ENCODE measurements at places on chromosomes 7 and 10.

- no peak for DNase-seq
Measured at GRCh38 chr7:105376908-105377533, 11.7 kb downstream of the SRPK2 start.

DNA sequence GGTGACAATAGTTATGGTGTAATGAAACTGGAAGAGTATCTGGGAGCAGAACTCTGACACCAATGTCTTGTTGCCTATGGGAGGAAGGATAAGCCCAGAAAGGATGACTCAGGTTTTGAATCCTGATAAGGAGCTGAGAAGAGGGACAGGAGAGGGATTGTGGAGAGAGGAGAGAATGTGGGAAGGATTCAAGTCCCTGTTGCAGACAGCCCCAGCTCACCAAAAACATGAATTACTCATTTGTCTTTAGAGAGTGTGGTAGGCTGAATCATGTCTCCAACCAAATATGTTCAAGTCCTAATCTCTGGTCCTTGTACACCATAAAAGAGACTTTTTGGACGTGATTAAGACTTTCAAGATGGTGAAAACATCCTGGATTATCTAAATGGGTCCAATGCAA, 206.9 kb upstream of the PHYHIPL start:
- no peak for DNase-seq

- DNase-seq, result peak; percentile 34
Measured at GRCh38 chr7:156639426-156640256, 933 bp upstream of the RNF32 start.

DNA sequence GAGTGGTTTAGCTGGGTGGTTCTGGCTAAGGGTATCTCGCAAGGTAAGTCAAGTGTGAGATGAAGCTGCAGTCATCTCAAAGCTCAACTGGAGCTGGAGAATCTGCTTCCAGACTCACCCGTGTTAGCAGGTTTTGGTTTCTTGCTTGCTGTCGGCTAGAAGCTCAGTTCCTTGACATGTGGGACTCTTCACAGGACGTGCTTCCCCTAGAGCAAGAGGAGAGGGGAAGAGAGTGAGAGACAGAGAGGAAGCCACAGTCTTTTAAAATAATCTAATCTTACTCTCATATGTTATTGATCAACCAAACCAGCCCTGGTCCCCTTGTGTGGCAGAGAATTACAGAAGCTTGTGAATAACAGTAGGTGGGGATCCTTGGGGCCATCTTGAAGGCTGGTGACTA, 199.5 kb downstream of the REEP3 start:
- DNase-seq, result no peak

DNA sequence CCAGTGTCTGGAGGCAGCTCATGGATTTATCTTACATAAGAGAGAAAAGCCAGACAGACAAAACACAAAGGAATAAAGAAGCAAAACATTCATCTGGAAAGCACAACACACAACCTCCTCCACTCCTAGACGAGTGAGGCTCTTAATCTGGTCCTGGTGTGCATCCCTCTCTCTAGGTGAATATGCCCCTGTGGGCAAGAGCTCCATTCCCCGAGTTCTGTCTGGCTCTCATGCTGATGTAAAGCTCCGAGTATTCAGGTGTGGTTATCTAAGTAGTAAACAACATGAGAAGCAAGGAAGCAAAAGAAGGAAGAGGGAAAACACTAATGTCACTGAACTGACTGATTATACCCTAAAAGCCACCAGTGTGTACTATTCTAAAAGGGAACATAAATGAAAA, 47.9 kb upstream of the FEZF1 start:
- no peak for DNase-seq

GRCh38 chr7:55365205-55365674, at the start of gene LANCL2:
Gene LANCL2 (plus strand): TSS chr7:55365337. CDS start chr7:55366026, 689 bp downstream.
- DNase-seq, result peak; percentile 75

DNA sequence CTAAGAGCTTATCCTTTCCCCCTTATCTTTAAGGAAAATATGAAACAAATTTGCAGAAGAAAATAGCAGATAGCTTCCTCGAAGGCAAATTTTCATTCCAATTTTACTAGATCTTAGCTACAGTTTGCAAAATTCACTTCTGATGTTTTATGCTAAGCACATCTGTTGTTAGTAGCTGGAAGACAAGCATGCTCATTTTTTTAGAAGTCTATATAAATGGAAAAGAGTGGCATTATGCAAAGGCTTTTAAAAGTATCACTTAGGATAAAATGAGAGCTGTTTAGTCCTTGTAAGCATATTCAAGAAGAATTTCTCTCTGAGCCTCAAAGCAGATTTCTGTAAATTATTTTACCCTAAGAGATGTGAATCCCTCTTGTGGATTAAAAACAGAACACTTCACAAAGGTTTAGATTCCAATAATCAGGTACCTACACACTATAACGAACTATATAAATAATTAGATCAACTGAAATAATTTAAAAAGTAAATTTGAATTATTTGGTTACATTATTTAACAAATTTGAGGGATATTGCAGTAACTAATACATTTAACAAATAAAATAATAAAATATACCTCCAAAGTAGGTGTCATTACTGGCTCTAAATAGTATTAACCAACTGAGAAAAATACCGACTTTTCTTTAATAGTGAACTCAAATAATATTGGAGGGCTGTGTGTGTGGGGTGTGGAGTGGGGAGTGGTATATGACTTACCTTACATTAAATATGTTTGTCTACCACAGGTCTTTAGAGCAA, 307.1 kb downstream of the SEMA3D start:
- no peak for DNase-seq

- DNase-seq, result no peak
Measured at GRCh38 chr7:150421831-150422230, 28.6 kb upstream of the GIMAP8 start.

- no peak for DNase-seq
Measured at GRCh38 chr7:30906014-30906413, 5.6 kb upstream of the AQP1 start.

- no peak for DNase-seq
Measured at GRCh38 chr7:30634634-30635201, 40.0 kb downstream of the GARS1 start.

GRCh38 chr7:111758332-111758731, 196.0 kb upstream of the IMMP2L start:
- DNase-seq, result no peak

DNA sequence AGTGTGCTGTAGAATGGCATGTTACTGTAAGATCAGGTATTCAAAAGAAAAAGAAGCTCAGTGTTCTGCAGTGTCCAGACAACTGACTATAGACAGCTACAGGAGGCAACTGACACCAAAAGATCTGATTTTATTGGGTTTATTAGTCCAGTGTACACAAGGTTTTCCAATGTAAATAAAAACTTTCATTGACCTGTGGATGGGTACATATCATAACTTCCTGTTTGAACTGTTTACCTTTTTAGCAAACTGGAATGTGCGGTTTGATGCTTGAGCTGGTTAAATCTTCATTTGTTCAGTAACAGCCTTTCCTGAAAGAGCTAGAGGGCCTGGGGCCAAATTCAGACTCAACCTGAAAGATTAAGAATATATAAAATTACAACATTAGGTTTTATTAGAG, 172.6 kb upstream of the SP8 start:
- no peak for DNase-seq

- no peak for DNase-seq
Measured at GRCh38 chr7:19322002-19322401, 176.8 kb upstream of the FERD3L start.

DNA sequence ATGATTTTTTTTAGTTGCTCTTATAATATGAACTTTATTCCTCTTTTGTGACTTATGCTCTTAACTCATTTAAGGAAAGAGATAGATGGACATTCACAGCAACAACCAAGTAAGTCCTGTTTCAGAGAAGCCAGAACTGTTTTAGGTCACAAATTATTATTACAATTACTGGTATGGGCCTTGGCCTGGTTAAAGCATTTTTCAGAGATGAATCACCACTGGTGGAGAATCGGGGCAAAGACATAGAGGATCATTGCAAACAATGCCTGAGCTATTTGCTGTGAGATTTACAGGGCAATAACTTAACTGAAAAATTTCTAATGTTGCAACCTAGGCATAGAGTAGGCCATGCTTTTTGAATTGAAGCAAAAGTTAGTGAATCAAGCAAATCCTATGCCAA, 138.0 kb upstream of the YAE1 start:
- DNase-seq, result no peak

- DNase-seq, result no peak
Measured at GRCh38 chr10:84493361-84493760, 165.0 kb downstream of the CCSER2 start.

DNA sequence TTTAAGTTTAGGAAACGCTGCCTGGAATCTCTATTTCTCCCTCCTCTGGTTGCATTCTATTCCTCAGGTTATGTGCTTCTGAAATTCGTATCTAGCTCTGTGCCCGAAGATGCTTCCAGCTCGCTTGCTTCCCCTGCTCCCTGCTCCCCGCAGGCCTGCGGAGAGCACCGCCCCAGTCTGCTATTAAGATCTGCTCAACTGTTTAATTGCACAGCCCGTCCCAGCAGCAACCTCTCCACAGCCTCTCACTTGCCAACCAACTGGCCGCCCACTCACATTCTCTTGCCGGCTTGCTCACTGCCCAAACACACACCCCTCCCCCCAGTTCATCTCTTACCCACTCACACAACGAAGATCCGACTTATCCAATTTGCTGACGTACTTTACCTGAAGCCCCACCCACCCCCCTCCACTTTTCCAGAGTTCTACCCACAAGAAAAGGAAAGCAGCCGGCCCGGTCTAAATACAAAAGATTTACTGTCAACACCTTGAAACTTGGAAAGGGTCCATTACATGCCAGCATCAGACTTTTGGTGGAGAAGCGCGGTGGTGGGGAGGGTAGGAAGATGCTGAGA, 167.3 kb upstream of the KLF14 start:
- peak; percentile 72 for DNase-seq

- DNase-seq, result no peak
Measured at GRCh38 chr7:7122701-7123281, 59.6 kb upstream of the C1GALT1 start.

DNA sequence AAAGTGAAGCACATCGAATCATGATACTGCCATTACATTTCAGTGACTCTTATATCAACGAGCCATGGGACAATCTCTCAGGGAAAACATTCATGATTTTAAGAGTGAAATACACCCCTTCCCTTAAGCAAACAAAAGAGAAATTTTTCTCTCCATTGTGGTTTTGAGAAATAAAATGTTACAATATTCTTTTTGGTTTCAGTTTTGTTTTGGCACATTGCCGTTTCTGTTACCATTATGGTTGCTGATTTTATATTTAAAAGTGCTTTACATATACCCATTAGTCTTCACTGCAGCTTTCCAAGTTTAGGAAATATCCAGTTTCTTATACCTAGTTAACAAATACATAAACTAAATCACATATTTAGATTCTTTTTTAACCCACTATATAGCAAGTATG, 126.8 kb upstream of the SEM1 start:
- no peak for DNase-seq

GRCh38 chr10:91711885-91712680, 79.2 kb upstream of the PPP1R3C start:
- DNase-seq, result no peak

DNA sequence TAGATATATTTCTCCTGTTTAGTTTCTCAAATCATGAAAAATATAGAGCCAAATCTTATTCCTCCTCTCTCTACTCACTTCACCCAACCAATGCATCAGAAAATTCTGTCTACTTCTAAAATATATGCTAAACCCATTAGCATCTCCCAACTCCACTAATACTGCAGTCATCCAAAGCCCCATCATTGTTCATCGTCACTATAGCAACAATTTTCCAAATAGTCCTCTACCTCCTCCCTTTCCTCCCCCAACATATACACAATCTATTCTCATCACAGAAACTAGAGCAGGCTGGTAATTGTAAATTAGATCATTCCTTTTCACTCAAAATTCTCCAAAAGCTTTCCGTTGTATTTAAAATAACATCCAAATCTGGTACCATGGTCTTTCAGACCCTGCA, 38.4 kb upstream of the C10orf120 start:
- no peak for DNase-seq

DNA sequence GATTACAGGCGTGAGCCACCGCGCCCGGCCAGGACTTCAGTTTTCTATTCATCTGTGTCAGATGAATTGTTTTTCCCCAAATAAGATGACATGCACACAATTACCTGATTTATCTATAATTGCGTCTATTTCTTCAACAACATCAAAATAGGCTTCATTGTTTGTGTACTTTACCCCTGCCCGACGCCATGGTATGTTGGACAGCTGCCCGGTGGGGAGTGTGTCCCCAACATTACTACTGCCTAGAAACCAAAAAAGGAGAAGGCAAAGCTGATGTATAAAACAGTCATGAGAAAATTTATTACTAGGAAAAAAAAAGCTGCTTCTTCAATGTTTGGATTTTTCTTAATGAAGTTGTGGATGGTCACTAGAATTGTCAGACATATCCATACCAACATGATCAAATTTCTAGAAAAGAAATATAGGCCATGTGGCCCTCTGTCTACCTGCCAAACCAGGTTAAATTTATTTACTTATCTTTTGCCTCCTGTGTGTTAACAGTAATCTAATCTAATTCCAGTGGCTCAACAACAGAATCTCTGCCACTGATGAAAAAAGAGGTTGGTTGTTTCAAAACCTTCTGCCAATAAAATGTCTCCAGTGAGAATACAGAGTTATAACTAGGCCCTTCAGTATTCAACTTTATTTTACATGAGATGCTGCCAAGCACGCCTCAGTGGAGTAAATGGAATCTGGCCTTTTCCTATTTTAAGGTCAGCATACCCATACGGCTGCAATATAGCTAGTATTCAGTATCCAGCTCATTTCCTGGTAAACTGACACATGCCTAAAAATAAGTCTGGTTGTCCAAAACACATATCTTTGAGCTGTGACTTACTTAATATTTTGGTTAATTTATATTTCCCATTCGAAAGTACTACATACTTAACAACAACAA, 16.5 kb downstream of the AP3M1 start:
- no peak for DNase-seq

- no peak for DNase-seq
Measured at GRCh38 chr7:8035647-8036518, 67.3 kb downstream of the GLCCI1 start.

DNA sequence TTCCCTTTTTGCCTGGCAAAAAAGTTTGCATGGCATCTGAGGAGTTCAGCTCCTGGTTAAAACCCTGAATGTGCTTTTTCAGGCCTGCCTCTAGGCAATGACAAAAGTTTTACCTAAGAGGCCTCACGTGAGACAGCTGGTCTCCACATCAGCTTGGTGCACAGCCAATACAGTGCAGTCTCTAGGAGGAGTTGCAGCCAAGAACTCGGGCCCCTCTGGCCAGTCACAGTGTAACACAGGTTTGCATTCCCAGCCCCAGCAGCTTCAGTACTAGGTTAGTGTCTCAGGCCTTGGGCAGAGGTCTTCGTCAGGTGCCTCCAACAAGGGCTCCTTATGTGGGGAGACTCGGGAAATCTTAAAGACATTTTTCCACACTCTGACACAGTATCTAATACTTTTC, 771.7 kb downstream of the SORCS1 start:
- no peak for DNase-seq

- DNase-seq, result no peak
Measured at GRCh38 chr10:9515922-9516321, 1461.4 kb downstream of the GATA3 start.

GRCh38 chr7:95925236-95925635, 152.9 kb downstream of the DYNC1I1 start:
- no peak for DNase-seq

GRCh38 chr7:36021917-36022550, 131.0 kb upstream of the EEPD1 start:
- no peak for DNase-seq

- DNase-seq, result no peak
Measured at GRCh38 chr10:131929122-131929845, 28.5 kb downstream of the PPP2R2D start.

- no peak for DNase-seq
Measured at GRCh38 chr7:76236224-76236623, 34.5 kb downstream of the SRRM3 start.
